ENCODE measurements at places on chromosomes 12 and 14.
A peak's percentile ranks its signal among the peaks of the same experiment; 100 is the strongest.

DNA sequence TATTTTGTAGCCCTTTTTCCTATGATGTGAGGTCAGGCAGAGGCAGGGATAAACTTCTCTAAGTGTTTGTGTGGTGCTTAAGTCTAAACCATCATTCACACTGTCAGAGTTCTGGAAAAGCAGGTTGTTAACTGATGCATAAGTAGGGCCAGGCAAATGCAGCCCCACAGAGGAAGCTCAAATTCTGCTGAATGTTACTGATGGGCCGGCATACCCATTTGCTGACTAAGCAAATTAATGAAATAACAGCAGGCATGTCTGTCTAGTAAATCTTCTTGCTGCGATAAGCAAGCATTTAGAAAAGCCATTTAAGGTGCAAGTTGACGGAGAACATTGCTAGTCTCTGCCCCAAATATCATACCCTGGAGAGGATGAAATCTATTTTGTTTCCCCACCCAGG, 523.2 kb upstream of the CCDC196 start:
- DNase-seq: no peak

- no peak for DNase-seq
Measured at GRCh38 chr14:40656311-40656710, 950.4 kb upstream of the LRFN5 start.

DNA sequence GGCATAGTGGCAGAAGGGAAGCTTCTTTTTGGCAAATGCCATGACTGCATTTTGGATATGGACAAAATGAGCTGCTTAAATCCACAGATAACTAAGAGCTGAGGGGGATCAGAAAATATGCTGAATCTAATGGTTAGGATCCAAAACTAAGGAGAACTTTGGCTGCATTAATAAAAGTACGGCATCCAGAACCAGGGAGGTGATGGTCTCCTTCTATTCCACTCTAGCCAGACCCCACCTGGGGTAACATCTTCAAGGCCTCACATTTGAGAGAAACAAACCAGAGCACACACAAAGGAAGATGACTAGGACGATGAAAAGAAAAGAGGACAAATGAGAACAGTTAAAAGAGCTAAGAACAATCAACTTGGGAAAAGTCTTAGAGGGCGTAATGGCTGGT, 27.6 kb downstream of the NT5DC3 start:
- no peak for DNase-seq

DNA sequence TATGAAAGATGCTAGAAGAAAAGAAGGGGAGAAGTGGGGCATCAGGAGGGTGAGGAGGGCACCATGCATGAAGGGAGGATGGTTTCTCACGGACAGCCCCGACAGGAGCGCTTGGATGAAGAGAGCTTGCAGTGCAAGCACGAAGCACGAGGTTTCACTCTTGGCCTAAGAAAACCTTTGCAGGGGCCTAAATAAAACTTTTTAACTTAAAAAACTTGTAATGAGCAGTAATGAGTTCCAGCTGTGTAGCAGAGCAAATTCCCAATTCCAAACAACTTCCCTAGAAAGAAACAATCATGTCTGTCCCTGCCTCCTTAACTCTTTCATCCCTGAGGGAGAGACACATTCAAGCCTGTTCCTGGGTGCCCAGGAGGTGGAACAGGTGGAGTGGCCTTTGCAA, 119.5 kb downstream of the PAH start:
- no peak for DNase-seq

DNA sequence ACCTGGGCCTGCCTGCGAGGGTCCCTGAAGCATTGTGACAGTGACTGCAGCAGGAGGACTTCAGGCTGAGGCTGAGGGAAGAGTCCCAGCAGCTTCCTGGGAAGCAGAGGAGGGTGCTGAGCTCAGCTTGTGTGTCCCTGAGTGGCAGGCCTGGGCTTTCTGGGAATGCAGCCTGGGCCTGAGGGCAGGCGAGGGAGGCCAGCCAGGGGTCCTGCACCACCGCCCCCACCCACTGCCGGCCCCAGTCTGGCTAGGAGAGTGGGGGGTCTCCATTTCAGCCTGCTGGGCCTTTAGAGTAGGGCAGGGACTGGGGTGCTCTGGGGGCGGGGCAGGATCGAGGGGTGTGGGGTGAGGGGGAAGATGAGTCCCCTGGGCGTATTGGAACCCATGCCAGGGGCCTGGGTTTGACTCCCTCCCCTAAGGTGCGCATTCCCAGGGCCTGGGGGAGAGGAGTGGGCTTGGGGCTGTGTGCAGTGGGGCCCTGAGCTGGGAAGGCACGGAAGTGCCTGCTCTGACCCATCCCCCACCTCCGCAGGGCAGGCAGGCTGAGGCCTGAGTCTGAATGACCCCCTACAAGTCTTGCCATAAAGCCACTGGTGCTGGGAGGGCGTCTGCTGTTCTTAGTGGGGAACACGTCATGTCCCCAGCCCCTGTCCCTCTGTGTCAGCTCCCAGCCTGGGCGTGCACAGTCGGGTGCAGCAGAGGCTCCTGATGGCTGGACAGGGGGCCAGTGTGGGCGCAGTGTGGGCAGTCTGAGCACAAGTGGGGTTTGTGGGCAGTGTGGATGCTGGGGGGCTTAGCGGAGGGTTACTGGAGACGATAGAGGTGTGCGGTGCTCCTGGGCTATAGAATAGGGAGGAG, 46.4 kb downstream of the KRT80 start:
- no peak for DNase-seq

GRCh38 chr14:91173221-91173670, 59.4 kb downstream of the DGLUCY start:
- peak; percentile 61 for DNase-seq

- no peak for DNase-seq
Measured at GRCh38 chr14:83147006-83147405, 1613.4 kb upstream of the SEL1L start.

- no peak for DNase-seq
Measured at GRCh38 chr14:81234278-81234677, 13.5 kb upstream of the GTF2A1 start.

GRCh38 chr12:67410667-67411067, 141.5 kb downstream of the CAND1 start:
- DNase-seq: no peak

GRCh38 chr14:78637908-78638475, 467.8 kb downstream of the NRXN3 start:
- DNase-seq: no peak

- DNase-seq: no peak
Measured at GRCh38 chr12:19778172-19778571, 338.9 kb downstream of the AEBP2 start.
